Suppressor macrophage treated with lipopolysaccharide for 4 hours (primary cell): ENCODE measurements at places on chromosomes 2 and 18.

GRCh38 chr2:221533299-221533698 is 38.8 kb downstream of the EPHA4 start:
- no peak for DNase-seq

- DNase-seq = no peak
Measured at GRCh38 chr2:38123911-38124310, 48.0 kb upstream of the CYP1B1 start.

- peak; percentile 73 for DNase-seq
Measured at GRCh38 chr2:205685314-205686055, 3.2 kb downstream of the NRP2 start.

DNA sequence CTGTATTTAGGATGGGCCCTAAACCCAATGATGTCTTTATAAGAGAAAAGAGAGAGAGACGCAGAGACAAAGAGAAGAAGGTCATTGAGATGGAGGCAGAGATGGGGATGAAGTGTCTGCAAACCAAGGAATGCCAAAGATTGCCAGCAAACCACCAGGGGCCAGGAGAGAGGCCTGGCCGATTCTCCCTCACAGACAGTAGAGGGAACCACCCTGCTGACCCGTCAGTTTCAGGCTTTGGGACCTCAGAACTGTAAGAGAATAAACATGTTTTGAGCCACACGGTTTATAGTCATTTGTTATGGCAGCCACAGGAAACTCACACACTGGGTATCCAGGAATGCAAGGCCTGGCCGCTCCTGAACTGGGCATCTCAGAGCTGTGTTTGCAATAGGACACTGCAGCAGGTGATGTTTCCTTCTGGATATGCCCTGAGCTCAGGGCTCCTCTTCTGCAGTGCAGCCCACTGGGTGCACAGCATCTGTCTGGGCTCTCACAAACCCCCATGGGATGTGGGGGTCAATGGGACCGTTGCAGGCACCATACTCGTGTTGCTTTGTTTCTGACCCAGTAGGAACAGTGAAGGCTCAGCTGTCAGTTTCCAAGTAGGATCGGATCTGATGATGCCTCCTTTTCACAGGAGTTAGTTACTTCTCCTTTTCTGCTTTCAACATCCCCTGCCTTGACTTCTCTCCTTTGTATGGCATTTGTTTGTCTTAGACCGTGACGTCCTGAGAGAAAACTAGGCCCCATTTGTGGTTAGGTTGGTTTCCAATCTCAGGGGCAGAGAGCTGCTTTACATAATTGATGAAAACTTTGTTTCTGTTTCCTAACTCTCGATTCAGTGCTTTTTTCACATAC is 20.8 kb downstream of the PTPN18 start:
- peak; percentile 57 for DNase-seq

DNA sequence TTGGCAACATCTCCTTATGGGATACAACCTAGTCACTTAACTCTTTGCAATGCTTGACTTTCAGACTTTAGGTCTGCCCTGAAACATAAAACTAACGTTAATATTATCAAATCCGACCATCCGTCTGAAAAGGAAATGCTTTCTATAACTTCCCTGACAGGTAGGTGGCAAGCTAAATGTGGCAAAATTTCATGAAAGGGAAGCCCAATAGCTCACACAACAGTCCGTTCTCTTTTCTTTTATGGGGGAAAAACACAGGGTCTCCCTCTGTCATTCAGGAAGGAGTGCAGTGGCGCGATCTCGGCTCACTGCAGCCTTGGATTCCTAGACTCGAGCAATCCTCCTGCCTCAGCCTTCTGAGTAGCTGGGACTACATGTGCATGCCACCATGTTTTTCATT is 52.9 kb downstream of the SFT2D3 start:
- DNase-seq = no peak

GRCh38 chr2:11995456-11995855 is 249.0 kb downstream of the LPIN1 start:
- DNase-seq = no peak

DNA sequence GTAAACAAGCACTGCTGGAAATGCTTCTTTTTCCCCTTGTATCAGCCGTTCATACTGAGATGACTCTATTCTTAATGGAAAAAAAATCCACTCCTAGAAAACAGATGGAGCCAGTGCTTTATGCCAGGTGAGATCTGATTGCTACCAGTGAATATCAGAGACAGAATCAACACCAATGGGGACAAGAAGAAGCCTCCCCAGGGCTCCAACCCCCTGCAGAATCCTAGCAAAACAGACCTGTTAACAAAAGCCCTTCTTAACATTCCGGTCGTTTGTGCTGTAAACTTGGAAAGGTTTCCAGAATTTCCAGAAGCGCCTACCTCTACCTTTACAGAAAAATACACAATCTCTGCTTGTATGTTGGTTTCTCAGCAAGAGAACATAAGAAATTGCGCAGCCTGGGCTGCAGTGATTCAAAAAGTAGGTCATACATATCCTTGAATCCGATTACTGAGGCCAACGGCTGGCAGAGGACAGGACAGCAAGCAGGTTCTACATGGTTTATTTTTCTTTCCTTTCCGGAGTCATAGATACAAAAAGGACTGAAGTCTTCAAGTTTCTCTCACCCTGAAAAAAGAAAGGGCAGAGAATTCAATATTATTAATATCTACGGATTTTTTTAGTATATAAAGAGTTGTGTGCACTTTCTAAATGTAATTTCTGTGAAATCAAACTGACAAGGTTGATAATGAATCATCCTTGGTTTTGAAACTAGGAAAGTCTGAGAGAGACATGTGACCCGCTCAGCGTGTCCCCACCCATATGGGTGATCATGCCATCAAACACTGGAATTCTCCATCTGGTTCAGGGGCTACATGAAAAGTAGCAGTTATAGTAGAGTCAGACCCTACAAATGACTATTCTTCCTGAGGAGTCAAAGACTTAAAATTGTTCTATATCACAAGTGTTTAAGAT is 266.7 kb upstream of the MGAT5 start:
- DNase-seq = no peak

- DNase-seq = peak; percentile 73
Measured at GRCh38 chr2:28231110-28231631, 161.5 kb upstream of the FOSL2 start.

DNA sequence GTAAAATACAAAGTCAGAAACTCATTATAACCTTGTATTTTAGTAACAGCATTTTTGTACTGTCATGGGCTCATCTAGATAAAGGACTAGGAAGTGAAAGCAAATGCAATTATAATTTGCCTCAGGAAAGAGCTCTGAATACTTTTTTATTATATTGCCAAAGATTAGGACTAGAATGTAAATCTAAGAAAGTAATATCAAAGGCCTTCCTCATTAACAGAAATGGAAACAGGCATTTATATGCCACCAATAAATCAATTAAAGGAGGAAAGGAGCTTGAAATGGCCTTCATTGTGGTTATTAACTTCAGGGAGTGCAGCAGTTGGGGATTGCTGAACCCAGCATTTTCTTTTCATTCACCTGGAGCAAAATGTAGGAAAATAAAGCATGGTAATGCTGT is 39.6 kb downstream of the DTNA start:
- DNase-seq = no peak

DNA sequence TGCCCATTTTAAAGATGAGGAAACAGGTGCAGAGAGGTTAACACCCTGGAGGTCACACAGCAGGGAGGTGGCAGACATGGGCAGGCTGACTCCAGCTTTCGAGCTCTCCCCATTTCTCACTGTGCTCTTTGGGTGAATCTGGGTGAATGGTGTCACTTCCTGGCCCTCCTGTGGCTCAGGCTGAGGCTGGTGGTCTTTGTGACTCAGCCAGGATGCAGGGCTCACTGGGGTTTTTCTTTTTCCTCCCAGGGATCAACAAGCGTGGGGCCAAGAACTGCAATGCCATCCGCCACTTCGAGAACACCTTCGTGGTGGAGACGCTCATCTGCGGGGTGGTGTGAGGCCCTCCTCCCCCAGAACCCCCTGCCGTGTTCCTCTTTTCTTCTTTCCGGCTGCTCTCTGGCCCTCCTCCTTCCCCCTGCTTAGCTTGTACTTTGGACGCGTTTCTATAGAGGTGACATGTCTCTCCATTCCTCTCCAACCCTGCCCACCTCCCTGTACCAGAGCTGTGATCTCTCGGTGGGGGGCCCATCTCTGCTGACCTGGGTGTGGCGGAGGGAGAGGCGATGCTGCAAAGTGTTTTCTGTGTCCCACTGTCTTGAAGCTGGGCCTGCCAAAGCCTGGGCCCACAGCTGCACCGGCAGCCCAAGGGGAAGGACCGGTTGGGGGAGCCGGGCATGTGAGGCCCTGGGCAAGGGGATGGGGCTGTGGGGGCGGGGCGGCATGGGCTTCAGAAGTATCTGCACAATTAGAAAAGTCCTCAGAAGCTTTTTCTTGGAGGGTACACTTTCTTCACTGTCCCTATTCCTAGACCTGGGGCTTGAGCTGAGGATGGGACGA is 13.2 kb downstream of the ITM2C start:
- no peak for DNase-seq

- DNase-seq = no peak
Measured at GRCh38 chr2:196821195-196821594, 12.0 kb upstream of the C2orf66 start.

DNA sequence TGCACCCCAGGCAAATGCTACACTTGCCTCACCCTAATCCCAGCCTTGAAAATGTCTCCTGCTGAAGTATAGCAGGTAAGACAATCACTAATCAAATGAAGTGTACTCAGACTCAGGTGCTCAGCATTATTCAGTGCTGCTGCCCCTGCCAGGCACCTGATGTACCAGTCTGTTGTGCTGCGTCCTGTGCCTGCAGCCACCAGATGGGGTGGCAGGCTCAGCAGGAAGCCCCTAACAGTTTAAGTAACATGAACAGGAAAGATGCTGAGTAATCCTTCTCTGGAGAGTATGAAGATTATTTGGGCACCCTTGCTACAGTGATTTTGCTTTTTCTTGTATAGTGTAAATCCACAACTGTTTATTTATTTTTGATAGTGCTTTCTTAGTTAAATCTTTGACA is 69.1 kb downstream of the TACR1 start:
- no peak for DNase-seq

GRCh38 chr2:219325657-219326315 is 6.8 kb downstream of the RESP18 start:
- no peak for DNase-seq

DNA sequence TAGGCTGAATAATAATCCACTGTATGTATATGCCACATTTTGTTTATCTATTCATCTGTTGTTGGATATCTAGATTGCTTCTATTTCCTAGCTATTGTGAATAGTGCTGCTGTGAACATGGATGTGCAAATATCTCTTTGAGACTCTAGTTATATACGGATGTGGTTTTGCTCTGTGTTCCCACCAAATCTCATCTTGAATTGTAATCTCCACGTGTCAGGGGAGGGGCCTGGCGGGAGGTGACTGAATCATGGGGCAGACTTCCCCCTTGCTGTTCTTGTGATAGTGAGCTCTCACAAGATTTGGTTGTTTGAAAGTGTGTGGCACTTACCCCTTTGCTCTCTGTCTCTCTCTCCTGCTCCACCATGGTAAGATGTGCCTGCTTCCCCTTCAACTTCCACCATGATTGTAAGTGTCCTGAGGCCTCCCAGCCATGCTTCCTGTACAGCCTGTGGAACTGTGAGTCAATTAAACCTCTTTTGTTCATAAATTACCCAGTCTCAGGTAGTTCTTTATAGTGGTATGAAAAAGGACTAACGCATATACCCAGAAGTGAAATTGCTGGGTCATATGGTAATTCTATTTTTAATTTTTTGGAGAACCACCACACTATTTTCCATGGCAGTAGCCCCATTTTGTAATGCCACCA is 86.1 kb upstream of the UPP2 start:
- DNase-seq = no peak

- DNase-seq = no peak
Measured at GRCh38 chr2:160039166-160039903, 23.1 kb downstream of the PLA2R1 start.

DNA sequence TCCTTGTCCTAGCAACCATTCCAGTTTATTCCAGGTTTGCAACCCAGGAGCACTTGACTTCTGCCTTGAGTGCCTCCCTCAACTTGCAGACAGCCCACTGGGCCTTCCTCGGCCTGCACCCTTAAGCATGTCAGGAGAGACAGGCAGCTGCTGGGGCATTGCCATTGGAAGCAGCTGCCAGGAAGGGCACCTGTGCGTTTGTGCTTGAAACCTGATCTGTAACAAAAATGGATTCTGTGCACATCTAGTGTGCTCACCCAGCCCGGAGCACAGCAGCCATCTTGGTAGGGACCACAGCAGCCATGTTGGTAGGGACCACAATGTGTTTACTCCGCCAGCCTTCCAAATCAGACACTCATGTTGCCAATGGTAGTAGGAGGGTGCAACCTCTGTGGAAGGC is 44.3 kb upstream of the GLI2 start:
- no peak for DNase-seq

- no peak for DNase-seq
Measured at GRCh38 chr2:71583876-71584275, 130.5 kb downstream of the DYSF start.

DNA sequence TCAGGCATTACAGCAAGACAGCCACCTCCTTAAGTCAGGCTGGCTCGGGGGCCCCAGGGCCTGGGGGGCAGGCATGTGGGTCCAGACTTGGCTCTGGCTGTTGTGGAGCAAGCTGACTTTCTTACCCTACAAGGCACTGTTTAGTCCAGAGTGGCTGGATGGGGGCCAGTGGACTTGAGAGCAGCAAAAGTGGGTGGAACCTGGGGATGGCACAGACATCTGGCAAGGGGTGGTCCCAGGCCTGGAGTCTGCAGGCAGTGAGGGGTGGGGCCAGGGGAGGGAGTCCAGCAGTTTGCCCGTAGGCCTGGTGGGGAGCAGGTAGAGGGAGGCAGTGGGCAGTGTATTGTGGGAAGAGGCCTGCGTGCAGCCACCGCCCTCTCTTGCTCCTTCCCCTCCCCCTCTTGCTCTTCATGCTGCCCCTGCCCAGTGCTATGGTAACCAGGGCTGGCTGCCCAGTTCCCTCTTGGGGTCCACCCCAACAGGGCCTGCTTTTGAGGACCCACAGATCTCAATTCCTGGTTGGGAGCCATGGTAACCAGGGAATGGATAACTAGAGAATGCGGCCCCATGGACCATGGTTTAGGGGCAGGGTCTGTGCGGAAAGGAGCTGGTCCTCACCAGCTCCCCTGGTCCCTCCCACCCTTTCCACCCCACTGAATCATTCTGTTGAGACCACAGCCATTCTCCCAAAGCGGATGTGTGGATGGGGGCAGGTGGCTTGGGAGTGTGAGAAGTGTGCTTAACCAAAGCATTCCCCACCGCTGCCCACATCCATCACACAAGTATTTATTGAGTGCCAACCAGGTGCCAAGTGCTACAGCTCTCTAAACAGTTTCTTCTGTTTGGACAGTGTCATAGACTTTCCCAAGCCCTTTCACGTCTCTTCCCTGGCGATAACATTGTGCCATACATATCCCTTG is 19.3 kb downstream of the SPEG start:
- no peak for DNase-seq

DNA sequence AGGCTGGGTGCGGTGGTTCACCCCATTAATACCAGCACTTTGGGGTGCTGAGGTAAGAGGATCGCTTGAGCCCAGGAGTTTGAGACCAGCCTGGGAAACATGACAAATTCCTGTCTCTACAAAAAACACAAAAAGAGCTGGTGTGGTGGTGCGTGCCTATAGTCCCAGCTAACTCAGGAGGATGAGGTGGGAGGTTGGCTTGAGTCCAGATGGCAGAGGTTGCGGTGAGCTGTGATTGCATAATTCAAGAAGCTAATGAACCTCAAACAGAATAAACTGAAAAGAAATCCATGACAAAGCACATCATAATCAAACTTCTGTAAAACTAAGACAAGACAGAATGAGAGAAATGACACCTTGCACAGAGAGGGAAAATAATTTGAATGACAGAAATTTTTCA is 54.8 kb downstream of the SEMA4F start:
- peak; percentile 41 for DNase-seq
